A549 treated with ZK216348 at 1 μM for 4 hours (cell line): ENCODE measurements at places on chromosomes 12 and 14. TPM values are rescaled to one million over a fixed set of nuclear protein-coding genes. Genes with fewer than 3 reads are reported as not detected.

STXBP6 gene
- 1.2 to 2.9 TPM (median 2.0 TPM) in 5 replicates for total RNA-seq

FOXG1 gene
- total RNA-seq, result 0.11 to 0.27 TPM (median 0.12 TPM) in 5 replicates

SLC17A8 gene
- 0.06 TPM in 1 of 5 replicates, not detected in the others for total RNA-seq

INHBC gene
- total RNA-seq, result 0.07 TPM in 1 of 5 replicates, not detected in the others

ADCK1 gene
- 5.1 to 6.2 TPM (median 5.7 TPM) in 5 replicates for total RNA-seq

NRIP2 gene
- total RNA-seq, result not detected in 5 replicates

IQSEC3 gene
- total RNA-seq, result not detected in 5 replicates

CLEC2A gene
- total RNA-seq, result not detected in 5 replicates

PNMA1 gene
- 52.5 to 66.9 TPM (median 60.7 TPM) in 5 replicates for total RNA-seq

RNASE11 gene
- total RNA-seq, result not detected in 5 replicates

TEX52 gene
- total RNA-seq, result not detected in 5 replicates

ABHD4 gene
- total RNA-seq, result 48.1 to 56.1 TPM (median 52.9 TPM) in 5 replicates

FAIM2 gene
- total RNA-seq, result 0.09 TPM in 1 of 5 replicates, not detected in the others

PRR4 gene
- 1.2 to 2.5 TPM (median 1.9 TPM) in 5 replicates for total RNA-seq

LHX5 gene
- not detected in 5 replicates for total RNA-seq

CDC42BPB gene
- 53.5 to 92.4 TPM (median 79.4 TPM) in 5 replicates for total RNA-seq

OTOGL gene
- total RNA-seq, result not detected in 5 replicates

DIABLO gene
- total RNA-seq, result 68.5 to 79.1 TPM (median 72.0 TPM) in 5 replicates

CRACR2A gene
- total RNA-seq, result 1.1 to 1.6 TPM (median 1.2 TPM) in 5 replicates

CCDC77 gene
- 12.9 to 15.3 TPM (median 13.1 TPM) in 5 replicates for total RNA-seq

TGFB3 gene
- 0.59 to 1.3 TPM (median 0.80 TPM) in 5 replicates for total RNA-seq

TSPAN19 gene
- total RNA-seq, result 0.17 TPM in 1 of 5 replicates, not detected in the others

AICDA gene
- 0.12 to 0.31 TPM (median 0.22 TPM) in 4 of 5 replicates, not detected in the other for total RNA-seq

LTA4H gene
- total RNA-seq, result 93.7 to 123 TPM (median 102 TPM) in 5 replicates

RIMBP2 gene
- total RNA-seq, result not detected in 5 replicates

SMIM41 gene
- not detected in 5 replicates for total RNA-seq

PLBD1 gene
- total RNA-seq, result 4.1 to 6.1 TPM (median 5.3 TPM) in 5 replicates

HOTAIR gene
- 0.16 to 0.33 TPM (median 0.25 TPM) in 4 of 5 replicates, not detected in the other for total RNA-seq

CNTN1 gene
- total RNA-seq, result 41.5 to 65.9 TPM (median 56.0 TPM) in 5 replicates

KRT6A gene
- total RNA-seq, result 3.0 to 5.6 TPM (median 5.1 TPM) in 5 replicates

PLA2G1B gene
- not detected in 5 replicates for total RNA-seq

SPPL3 gene
- total RNA-seq, result 31.8 to 52.9 TPM (median 46.9 TPM) in 5 replicates

ZNF891 gene
- 0.24 to 0.41 TPM (median 0.40 TPM) in 5 replicates for total RNA-seq

ZNF84 gene
- 10.9 to 15.5 TPM (median 12.9 TPM) in 5 replicates for total RNA-seq

ASB2 gene
- 0.60 to 2.0 TPM (median 1.0 TPM) in 5 replicates for total RNA-seq

KRT79 gene
- 0.09 TPM in 1 of 5 replicates, not detected in the others for total RNA-seq

RHEBL1 gene
- total RNA-seq, result 2.8 to 4.8 TPM (median 4.3 TPM) in 5 replicates

KRT6C gene
- total RNA-seq, result not detected in 5 replicates

LTB4R2 gene
- 2.0 to 6.3 TPM (median 5.6 TPM) in 5 replicates for total RNA-seq

ABCC9 gene
- not detected in 5 replicates for total RNA-seq

HELB gene
- 1.1 to 2.1 TPM (median 1.5 TPM) in 5 replicates for total RNA-seq

EID3 gene
- 6.3 to 9.3 TPM (median 7.0 TPM) in 5 replicates for total RNA-seq

SMCO2 gene
- 0.18 to 0.36 TPM in 2 of 5 replicates, not detected in the others for total RNA-seq

KRT3 gene
- 0.09 TPM in 1 of 5 replicates, not detected in the others for total RNA-seq

RHOJ gene
- total RNA-seq, result not detected in 5 replicates

TRMT5 gene
- total RNA-seq, result 10.1 to 19.1 TPM (median 14.9 TPM) in 5 replicates

FSCB gene
- total RNA-seq, result not detected in 5 replicates
